ENCODE measurements at places on chromosomes 1 and 21. TPM values are rescaled to one million over a fixed set of nuclear protein-coding genes. Genes with fewer than 3 reads are reported as not detected.

CHRM3 gene
- total RNA-seq: 38.8 TPM

DNA sequence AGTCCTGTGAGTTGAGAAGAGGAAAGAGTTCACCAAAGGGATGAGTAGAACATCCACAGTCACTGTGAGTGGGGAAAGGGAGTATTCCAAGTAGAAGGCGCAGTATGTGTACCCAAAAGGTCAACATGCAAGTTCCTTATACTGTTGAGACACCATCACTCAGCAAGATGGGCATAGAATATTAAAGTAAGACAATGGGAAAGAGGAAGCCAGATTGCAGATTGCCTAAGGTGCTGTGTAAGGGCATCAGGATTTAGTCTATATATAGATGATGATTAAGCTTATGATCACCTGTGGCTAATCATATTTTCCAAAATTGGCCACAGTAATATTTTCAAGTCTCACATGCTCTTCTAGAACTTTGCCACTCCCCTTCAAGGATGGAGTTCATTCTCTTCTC, 120.1 kb upstream of the CAMK1G start:
- DNase-seq: no peak

GRCh38 chr21:33296156-33296555, 28.6 kb upstream of the IFNAR1 start:
- no peak for DNase-seq

GRCh38 chr1:233477359-233477758, 136.5 kb upstream of the KCNK1 start:
- no peak for DNase-seq

GRCh38 chr1:195332102-195332501, 1276.1 kb downstream of the KCNT2 start:
- no peak for DNase-seq

- no peak for DNase-seq
Measured at GRCh38 chr1:55886856-55887712, 671.9 kb upstream of the USP24 start.

GRCh38 chr21:27043377-27043776, 76.5 kb upstream of the ADAMTS5 start:
- DNase-seq: no peak

DNA sequence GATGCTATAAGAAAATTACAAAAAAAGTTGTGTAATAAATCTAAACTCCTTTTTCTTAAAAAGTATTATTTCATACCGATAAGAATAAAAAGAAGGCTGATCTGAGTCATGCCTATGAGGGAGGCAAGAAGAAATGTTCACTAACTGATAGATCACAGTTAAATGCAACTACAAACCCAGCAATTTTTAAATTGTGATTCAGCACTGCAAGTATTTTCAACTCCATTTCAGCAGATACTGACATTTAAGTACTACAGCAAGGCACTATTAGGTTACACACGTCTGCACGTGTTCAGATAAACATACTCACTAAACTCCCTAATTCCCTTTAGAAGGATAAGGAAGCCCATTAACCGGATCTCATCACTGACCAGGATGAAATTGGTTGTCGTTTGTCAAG, 213.3 kb upstream of the ZRANB2 start:
- DNase-seq: no peak

DNA sequence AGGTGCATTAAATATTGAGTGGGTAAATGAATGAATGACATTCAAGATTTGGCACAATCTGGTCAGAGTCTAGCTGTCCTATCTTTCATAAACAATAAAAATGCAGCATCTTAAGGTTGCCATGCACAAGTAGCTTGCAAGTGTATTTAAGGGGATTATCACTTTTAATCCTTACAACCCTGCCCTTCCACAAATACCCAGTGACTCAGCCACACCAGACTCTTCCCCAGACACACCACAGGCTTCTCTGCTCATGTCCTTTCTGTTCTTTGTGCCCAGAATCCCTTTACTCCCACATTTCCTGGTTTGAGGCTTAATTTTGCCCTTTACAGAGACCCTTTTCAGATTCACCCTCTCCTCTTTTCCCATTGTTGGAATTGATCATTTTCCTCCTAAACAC, 59.8 kb downstream of the KIRREL1 start:
- no peak for DNase-seq

- DNase-seq: no peak
Measured at GRCh38 chr1:162134646-162135045, 65.2 kb downstream of the NOS1AP start.

Measured in occipital lobe (tissue), 3 donors.